Neuronal stem cell (in vitro differentiated cells): ENCODE measurements at places on chromosomes 2 and 18.

GRCh38 chr18:564708-565561 lies 15.2 kb upstream of the CETN1 start:
- DNase-seq = no peak

DNA sequence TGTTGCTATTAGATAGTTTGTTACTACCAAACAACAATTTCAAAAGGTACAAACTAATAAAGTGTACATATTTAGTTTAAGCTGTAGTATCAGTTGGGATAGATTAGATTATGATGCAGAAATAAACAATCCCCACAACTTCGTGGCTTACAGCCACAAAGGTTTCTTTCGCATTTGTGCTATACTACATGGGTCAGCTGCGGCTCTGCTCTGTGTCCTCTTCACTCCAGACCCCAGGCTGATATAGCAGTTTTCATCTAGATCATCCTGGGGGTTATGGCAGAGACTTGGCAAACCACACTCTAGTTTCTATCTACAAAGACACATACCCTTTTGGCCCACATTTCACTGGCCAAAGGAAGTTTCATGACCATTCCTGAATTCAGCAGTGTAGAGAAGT lies 108.0 kb upstream of the SP5 start:
- DNase-seq = no peak

DNA sequence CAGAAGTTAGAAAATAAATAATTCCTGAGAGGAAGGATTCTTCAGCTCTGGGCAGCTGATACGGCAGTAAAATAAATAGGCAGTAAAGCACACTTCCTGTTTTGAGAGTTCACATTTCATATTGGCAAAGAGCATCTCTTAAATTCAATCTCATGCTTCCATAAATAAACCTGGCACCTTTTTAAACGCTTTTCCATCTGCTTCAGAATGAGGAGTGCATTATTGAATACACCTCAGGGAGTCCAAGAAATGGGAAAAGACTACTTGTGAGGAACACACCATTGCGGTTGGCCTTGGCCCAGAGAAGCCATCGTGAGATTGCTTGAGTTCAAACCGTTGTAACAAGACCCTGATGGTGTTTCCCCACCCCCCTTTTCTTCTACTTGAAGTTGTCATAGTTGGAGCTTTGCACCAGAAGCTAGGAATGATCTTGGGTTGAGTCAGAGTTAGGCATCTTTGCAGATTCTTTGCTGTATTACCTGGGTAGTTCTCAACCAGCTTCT lies 123.9 kb downstream of the RDH14 start:
- no peak for DNase-seq

GRCh38 chr2:142866426-142866825 lies 11.0 kb upstream of the KYNU start:
- no peak for DNase-seq

GRCh38 chr2:102620332-102620731 lies 979 bp downstream of the SLC9A2 start:
- DNase-seq = no peak

- no peak for DNase-seq
These were observed 155.4 kb upstream of the FSIP2 start for GRCh38 chr2:185583058-185583816.

- no peak for DNase-seq
These were observed 87.9 kb downstream of the IRS1 start for GRCh38 chr2:226711606-226712296.

DNA sequence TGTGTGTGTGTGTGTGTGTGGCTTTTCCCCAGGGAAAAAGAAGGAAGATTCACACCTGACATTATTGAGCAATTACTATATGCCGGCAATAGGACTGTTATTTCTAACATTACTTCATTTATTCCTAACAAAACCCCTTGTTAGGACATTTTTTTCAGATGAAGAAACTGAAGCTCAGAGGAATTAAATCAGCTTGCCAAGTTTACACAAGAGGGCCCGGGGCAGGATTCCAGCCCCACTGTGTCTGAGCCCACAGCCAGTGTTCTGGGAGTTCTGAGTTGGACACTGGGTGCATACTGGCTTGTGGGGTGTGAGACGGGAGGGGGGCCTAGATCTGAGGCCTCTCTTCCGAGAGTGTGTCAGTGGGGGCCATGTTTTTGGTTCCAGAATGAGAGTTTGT lies 9.9 kb downstream of the TOGARAM2 start:
- no peak for DNase-seq

DNA sequence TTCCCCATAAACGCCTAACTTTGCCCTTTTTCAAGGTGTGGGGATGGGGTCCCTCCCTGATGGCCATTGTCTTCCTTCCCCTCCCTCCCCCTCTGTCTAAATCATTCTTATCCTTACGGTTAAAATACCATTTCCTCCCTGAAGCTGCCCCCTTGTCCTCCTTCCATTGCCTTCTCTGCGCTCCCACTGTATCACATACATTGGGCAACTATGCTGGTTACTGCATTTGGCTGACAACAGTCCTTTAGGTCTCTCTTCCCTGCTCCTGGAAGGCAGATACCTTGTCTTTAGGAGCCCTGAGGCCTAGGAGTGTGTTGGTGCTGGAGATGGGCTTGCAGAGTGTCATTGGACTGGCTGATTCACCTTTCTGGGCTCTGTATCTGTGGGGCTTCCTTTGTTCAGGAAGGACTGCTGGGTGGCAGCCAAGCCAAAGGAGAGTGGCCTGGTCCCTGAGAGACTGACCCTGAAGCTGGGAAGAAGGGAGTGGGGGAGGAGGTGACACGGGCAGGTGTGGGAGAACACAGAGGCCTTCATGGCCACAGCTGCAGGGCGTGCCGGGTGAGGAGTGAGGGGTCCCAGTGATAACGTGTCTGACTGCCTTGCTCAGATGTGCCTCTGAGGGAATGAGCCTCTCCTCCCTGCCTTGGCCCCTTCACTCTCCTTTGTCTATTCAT lies 2.2 kb downstream of the WNT6 start:
- DNase-seq = no peak
